CD14-positive monocyte (primary cell): ENCODE measurements at places on chromosomes 4 and X. TPM values are rescaled to one million over a fixed set of nuclear protein-coding genes. Genes with fewer than 3 reads are reported as not detected.
A peak's percentile ranks its signal among the peaks of the same experiment; 100 is the strongest.

RNF175 gene
- 0.36 TPM for polyA plus RNA-seq

CT45A1 gene
- not detected in 2 replicates for polyA plus RNA-seq

RNF128 gene
- polyA plus RNA-seq: not detected in 2 replicates

IKBKG gene
- polyA plus RNA-seq: 31.3 TPM

- DNase-seq: no peak
Observed at GRCh38 chr4:54093324-54094240, 6.4 kb upstream of the GSX2 start.

DNA sequence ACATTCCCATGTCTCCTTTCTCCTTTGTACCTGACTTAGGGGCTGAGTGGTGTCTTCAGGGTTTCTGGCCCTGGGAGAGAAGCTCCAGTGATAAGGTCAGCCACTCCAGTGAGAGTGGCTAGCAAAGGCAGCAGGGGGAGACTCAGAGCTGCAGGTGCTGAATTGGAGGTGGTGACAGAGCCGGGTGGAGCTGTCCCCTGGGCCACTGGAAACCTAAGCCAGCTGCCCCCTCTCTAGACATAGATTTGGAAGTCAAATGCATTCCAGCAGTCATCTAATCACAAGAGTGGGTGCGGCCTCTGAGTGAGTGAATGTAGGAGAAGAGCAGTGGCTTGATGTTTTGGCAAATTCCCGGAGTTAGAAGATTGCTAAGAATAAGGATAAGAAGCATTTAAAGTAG lies 28.5 kb downstream of the TRIM2 start:
- no peak for DNase-seq

GRCh38 chr4:134276476-134276875 lies 74.9 kb upstream of the PABPC4L start:
- DNase-seq: no peak

GRCh38 chr4:157713342-157713741 lies 459.5 kb downstream of the GASK1B start:
- no peak for DNase-seq

DNA sequence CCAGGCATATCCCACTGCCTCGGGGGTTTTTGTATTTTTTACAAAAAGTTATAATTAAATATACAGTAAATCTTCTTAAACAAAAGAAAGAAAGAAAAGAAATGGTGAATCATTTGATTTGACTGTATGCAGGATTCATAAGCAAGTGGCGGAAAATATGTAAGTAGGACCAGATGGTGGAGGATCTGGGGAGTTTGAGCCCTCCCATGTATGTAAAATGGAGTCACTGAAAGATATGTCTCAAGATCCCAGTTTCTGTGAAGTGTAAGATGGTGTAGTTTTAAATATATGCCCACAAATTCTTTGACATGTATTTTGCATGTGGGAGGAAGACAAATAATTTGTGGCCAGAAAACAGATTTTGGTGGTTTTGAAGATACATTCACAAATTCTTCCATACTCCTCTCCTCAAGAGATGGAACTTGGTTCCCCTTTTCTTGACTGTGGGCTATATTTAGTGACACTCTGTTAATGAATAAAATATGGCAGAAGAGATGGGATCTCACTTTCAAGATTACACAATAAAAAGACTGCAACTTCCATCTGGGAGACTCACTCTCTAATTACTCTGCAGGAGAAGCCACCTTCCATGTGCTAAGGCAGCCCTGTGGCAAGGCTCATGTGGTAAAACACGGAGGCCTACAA lies 133.6 kb upstream of the S100G start:
- DNase-seq: no peak

DNA sequence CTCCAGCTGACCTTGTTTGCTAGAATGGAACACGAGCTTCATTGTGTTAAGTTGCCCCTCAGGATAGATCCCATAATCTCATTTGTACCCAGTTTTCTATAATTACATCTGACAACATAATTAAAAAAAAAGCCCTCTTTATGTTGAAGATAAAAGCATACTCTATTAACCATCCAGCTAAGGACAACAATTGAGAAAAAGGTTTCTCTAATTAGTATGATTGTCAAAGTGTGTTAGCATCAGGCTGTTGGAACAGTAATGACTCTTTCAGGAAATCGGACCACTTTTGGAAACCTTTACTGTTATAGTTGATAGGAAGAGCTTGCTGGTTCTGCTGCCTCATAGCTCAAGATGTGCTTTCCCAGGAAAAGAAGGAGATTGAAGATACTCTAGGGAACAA lies 172.6 kb downstream of the FHIP1A start:
- DNase-seq: no peak

- peak; percentile 12 for DNase-seq
Observed at GRCh38 chrX:47958761-47959342, 44.9 kb downstream of the ZNF182 start.

GRCh38 chrX:154546354-154547244 lies at the start of gene G6PD:
TSS of gene G6PD (minus strand) at chrX:154546846. CDS start at chrX:154546155, 691 bp downstream.
- DNase-seq: no peak

DNA sequence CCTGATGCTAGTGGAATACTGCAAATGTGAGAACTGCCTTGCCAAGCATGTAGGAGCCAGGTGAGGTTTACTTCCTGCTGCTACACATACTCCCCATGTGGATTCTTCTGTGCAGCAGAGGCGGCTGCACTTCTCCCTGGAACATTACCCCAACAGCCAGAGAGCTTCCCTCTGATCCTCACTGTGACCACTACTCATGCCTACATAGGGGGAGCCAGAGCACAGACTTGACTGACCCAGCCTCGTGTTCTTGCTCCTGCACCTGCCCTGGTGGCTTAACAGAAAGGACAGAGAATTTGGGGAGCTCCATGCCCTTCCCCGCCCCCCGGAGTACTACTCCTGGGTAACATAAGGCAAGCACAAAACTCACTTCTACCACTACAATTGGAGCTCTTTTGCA lies 38.4 kb downstream of the UGT2A2 start:
- no peak for DNase-seq

GRCh38 chrX:9160698-9161329 lies 126.9 kb upstream of the FAM9B start:
- DNase-seq: no peak

DNA sequence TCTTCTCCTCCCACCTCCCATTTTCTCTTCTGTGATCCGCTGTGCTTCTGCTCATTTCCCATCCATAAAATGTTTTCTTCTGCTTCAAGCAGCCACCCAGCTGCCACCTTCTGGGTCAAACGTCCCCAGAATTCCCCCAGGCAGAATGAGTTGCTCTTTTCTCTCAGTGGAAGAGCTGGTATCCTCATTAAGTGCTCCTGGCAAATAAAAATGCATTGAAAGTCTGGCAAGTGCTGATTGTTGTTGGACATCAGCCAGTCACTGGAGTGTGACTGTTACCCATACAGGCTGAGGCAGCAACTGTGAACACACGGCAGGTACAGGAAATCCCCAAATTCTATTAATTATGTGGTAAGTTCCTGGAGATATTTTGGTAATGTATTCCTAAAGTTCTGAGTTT lies 52.6 kb downstream of the LIMCH1 start:
- no peak for DNase-seq

- DNase-seq: no peak
Observed at GRCh38 chr4:57462843-57463242, 352.7 kb upstream of the IGFBP7 start.

GRCh38 chr4:182805321-182805720 lies 111.9 kb downstream of the DCTD start:
- no peak for DNase-seq

DNA sequence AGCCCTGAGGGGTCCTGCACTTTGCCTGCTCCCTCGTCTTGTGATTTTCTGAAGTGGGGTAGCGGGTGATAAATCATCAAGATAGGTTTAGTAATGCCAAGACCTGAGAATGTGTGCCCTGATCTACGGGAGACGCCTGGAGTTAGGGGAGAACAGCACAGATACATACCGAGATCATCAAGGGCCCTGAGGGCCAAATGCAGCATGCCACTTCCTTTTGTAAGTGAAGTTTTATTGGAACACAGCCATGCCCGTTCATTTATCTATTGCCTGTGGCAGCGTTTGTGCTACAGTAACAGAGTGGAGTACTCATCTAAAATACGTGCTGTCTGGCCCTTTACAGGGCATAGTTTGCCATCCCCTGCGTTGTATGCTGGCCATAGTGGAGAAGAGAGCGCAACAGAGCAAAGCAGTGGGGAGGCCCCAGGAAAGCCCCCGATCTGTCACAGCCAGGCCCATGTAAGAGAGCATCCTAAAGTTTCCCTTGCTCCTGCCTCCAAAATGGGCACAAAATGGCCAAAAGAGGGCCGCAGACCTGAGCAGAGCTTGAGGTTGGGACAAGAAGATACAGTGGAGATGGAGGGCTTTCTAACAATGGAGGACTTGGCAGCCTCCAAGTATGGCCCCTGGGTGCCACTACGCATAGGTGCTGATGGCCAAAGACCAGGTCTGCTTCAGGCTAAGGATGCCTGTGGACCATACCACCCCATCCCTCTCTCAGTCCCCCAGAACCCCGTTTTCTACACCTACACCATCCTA lies 167.0 kb downstream of the SMIM20 start:
- no peak for DNase-seq

- DNase-seq: no peak
Observed at GRCh38 chr4:69490271-69490670, 5.4 kb downstream of the UGT2B4 start.

GRCh38 chrX:106933538-106933961 lies 13.3 kb downstream of the CLDN2 start:
- DNase-seq: no peak

DNA sequence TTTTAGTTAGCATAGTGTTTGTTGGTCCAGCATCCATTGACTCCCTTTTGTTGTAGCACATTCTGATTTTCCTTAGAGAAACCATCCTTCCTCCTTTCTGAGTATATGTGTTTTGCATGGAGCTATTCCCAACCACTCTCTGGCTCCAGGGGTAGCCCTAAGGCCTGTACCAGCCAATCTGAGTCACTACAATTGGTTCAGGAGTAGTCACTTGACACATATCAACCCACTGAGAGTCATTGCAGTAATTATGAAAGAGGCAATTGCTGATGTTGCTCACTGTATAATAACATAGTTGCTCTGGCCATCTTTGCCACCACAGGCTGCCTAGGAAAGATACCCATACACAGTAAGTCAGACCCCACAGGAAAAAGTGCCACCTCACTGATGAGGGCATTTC lies 71.2 kb upstream of the GRID2 start:
- DNase-seq: no peak

- no peak for DNase-seq
Observed at GRCh38 chr4:67576059-67576466, 17.5 kb downstream of the STAP1 start.

DNA sequence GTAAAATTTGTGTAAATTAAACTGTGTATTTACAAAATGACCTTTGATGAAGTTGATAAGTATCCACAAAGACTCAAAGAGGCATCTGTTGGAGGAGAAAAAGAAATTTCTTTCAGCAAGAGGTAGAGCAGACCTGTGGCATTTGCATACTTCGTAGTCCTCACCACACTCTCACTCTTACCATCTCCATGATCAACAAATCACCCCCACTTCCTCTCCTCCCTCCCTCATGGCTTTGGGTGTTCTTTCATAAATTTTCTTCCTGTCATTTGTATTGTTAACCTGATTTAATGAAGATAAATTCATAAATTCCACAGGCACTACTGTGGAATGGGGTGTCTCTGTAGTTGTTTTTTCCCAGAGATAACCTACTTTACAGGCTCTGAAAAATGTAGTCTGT lies 366.5 kb downstream of the ZNF674 start:
- no peak for DNase-seq

GRCh38 chrX:18220786-18221185 lies at the start of gene BEND2:
TSS of gene BEND2 (minus strand) at chrX:18220886. CDS start at chrX:18220750, 136 bp downstream.
- DNase-seq: no peak
